ENCODE measurements at places on chromosomes 3 and 15.

DNA sequence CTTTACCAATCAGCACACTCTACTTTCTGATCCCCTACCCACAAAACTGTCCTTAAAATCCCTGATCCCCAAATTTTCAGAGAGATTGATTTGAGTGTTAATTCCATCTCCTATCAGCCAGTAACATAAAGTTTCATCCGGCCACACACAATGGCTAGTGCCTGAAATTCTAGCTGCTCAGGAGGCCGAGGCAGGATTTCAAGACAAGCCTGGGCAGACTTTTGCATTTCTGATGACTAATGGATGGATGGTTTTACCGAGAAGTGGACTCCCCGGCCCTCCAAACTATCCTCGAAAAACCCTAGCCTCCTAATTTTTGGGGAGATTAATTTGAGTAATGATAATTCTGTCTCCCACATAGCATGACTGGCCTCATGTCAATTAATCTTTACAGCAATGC is 269.8 kb upstream of the POU1F1 start:
- DNase-seq: no peak

DNA sequence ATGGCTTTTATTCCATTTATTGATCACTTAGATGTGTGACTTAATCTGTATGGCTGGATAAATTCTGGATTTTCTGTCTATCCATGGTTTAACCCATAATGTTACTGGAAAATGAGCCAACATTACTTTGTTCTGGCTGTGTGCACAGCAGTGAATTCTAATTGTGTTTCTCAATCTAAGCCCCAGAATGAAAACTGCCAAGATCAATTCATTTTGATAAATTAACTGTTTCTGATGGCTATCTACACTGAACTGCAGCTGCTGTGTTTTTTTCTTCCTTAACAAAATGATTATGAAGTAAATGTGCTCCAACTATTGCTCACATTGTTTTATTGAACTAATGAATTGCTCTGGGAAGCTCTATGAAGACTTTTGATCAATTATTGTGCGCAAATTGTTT is 35.7 kb upstream of the CPB1 start:
- no peak for DNase-seq

DNA sequence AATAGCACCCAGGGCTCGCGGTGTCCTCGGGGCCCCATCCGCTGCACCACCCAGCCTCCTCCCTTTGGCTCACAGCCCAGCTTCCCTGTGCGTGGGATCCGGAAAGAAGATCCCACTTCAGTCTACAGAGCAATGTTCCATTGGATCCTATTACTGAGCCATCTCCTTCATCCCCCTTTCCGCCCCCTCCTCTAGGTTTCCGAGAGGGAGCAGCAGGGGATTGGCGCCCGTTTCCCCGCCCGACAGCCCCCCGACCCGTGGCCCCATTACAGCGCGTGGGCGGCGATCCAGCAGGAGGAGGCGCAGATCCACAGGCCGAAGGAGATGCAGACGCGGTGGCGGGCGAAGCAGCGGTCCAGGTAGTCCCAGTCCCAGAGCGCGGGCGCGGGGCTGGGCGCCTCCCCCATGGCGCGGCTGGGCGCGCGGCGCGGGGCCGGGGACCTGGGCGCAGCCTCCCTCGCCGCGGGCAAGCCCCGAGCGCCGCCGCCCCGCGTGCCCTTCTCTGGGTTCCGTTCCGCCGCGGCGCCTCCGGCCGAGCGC is 340 bp downstream of the TMEM44 start:
- no peak for DNase-seq

- DNase-seq: peak; percentile 81
Observed at GRCh38 chr3:153221748-153222162, 59.7 kb downstream of the RAP2B start.

DNA sequence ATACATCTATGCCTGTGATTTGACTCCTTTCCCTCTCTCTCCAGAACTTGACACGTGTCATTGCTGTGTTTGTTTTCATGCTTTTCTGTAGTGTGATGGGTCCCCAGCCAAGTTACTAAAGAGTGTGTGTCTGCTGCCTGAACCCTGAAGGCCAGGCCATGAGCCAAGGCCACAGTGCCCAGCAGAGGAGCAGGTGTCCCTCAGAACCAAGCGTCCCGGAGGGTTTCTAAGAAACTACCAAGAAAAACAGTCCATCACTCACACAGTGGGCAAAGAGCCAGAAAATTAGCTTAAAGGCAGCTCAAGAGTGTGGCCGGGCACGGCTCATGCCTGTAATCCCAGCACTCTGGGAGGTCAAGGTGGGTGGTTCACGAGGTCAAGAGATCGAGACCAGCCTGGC is 35.2 kb downstream of the FBXO45 start:
- no peak for DNase-seq

GRCh38 chr15:56837273-56837672 is 81.2 kb upstream of the TCF12 start:
- DNase-seq: no peak

- no peak for DNase-seq
Observed at GRCh38 chr3:40265181-40265580, 44.3 kb upstream of the EIF1B start.

DNA sequence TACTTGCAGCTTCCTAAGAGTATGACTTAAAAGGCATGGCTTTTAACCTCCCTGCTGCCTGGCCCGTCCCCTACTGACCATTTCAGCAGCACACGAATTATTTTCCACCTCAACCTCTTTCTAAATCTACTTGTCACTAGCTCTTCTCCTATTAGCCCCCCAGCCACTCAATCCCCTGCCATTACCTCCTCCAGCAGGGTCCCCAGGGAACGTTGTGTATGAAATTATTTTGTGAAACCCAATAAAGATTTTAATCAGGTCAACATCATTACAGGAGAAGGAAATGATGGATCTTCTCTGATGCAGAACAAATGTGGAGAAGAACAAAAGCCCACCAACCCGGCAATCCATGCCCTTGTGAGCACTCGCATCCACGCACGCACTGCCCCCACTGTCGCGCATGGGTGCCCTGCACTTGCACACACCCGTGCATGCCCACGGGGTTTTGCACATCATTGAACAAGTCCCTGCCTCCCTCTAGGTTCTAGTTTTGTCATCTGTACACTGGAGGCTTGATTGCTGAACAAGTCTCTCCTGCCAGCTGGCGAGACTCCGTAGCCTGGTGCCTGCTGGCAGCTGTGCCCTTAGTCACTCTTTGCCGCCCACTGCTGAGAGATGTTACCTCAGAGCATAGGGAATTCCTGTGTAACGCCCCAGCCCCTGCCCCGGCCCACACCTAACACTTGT is 51.6 kb downstream of the LINGO1 start:
- no peak for DNase-seq

GRCh38 chr15:78605680-78606079 is 15.1 kb downstream of the CHRNA3 start:
- DNase-seq: no peak

GRCh38 chr3:43559961-43560360 is 61.9 kb downstream of the ANO10 start:
- no peak for DNase-seq

DNA sequence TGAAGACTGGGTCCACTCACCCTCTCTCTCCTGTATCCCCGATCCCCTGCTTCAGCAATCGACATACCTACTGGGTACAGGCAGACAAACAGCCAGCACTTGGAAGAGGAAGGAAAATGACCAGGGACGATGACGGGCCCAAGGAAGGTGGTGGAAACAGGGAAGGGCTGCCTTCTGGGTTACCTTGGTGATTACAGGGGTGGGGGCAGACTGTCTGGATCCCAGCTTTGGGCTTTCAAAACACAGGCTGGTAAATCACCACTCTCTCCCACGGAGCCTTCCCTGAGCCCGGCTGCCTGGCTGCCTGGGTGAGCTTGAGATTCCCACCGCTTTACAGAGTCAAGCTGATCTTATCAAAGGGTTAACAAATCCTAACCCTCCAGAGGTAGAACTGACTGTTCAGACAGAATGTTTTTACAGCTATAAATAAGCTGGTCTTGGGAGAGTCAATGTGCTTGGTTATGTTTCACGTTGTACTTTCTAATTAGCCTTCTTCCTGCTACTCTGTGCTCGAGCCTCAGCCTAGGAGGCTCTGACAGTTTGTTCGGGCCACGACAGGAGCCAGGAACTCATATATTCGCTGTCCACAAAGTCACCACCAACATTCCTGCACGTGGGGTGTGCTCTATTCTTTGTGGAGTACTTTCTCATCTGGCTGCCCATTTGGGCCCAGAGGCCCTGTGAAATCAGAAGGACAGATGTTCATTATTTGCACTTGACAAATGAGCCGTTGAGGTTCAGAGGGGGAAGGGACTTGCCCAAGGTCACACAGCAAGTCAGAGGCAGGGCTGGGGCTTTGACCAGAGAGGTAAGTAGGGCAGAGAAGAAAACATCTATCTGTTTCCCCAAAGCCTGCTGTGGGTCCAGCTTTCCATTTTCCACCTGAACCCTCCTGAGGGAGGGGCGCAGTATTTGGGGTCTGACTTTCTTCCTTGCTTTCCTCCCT is 63.5 kb downstream of the FEM1B start:
- no peak for DNase-seq

GRCh38 chr3:115825046-115825445 is 201.7 kb downstream of the GAP43 start:
- no peak for DNase-seq

- DNase-seq: no peak
Observed at GRCh38 chr3:193396451-193397244, 18.1 kb upstream of the ATP13A5 start.

DNA sequence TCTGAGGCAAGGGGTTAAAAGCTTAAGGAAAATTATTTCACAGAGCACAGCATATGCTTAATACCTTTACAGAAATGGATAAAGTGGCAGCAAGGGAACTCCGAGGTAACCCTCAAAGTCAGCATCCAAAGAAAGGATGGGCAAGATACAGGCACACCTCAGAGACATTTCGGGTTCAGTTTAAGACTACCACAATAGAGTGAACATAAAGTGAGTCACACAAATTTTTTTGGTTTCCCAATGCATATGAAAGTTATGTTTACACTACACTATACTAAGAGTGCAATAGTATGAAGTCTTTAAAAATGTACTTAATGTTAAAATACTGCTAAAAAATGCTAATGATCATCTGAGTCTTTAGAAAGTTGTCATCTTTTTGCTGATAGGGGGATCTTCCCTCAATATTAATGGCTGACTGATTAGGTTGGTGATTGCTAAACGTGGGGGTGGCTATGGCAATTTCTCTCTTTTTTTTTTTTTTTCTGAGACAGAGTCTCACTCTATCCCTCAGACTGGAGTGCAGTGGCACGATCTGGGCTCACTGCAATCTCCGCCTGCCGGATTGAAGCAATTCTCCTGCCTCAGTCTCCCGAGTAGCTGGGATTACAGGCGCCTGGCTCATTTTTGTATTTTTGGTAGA is 10.0 kb downstream of the UBR1 start:
- DNase-seq: no peak

- DNase-seq: no peak
Observed at GRCh38 chr3:108393128-108393900, 97.0 kb downstream of the HHLA2 start.

DNA sequence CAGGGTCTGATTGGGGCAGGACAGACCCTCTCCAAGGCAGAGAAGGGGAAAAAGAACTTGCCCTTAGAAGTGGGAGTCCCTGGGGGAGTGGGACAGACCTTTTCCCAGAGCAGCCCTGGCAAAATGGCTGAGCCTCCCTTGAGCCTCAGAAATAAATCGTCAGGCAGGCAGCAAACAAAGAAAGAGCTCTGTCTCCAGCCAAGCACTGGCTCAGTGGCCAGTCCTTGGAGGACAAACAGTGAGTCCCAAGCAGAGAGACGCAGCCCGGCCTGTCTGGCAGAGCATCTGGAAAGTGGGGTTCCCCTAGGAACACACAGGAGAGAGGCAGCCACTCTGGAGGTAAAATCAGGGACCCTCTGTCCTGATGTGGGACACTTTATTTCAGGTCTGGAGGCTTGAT is 1.8 kb downstream of the SLC6A1 start:
- DNase-seq: no peak

- DNase-seq: no peak
Observed at GRCh38 chr3:190644035-190644434, 130.2 kb downstream of the IL1RAP start.

GRCh38 chr3:125990253-125990970 is 21.4 kb downstream of the ROPN1B start:
- peak; percentile 35 for DNase-seq

GRCh38 chr3:176074096-176074495 is 1123.2 kb downstream of the TBL1XR1 start:
- DNase-seq: no peak

GRCh38 chr3:41682996-41683395 is 278.9 kb downstream of the ULK4 start:
- DNase-seq: peak; percentile 39

DNA sequence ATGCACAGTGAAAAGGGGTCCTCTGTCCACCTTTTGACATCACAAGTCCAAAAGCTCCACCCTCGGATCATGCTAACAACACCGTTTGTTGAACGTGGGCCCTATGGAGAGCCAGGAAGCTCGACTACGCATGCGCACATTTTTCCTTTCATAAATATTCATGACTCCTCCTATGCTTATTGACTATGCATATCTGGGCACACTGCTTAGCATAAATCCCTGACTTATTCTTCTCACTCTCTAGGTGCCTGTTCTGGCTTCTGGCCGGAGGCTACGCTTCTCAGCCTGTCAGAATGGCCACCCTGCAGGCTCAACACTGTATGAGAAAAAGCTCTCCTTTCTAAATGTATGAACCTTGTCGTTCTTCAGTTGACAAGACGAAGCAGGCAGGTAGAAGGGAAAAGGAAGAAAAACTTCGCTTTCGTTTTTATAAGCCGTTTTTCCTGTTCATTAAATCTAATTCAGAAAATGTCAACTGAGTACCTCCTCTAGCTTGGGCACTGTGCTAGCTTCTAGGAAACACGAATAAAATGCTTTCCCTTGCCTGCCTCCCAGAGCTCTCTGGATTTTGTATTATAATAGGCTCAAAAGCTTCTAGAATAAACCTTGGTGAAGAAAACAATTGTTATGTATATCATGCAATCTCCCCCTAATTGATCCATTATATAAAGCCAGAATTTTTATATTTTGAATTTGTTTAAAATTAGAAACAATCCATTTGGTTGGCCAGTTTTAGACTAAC is 207.7 kb downstream of the ATP10A start:
- no peak for DNase-seq

GRCh38 chr3:51734572-51734907 is 27.7 kb downstream of the GRM2 start:
- DNase-seq: no peak

DNA sequence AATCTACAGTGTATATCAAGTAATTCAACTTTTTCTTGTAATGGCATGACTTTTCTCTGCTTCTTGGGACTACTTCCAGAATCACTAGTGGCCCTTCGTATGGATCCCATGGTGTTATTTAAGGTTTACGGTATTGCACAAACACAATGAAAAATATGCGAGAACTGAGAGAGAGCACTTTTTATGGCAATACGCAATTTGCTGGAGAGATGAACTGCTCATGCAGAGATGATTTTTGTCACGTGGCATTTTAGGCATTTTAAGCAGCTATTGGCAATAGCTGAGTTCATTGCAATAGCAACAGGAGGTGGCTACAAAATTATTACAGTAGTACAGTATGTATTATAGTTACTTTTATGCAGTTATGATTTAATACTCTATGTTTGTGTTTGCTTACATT is 294.0 kb downstream of the UBE2E2 start:
- DNase-seq: no peak

GRCh38 chr3:160400030-160400701 is 716 bp downstream of the SMC4 start:
- no peak for DNase-seq
